Stimulated activated CD4-positive, alpha-beta T cell treated with anti-CD3 and anti-CD28 coated beads, Interleukin-4, amount 100 ng/mL, for 4 hours (primary cell): ENCODE measurements at places on chromosomes 7 and 10.

GRCh38 chr10:124614003-124614659, 130.0 kb downstream of the FAM53B start:
- peak; percentile 17 for DNase-seq

DNA sequence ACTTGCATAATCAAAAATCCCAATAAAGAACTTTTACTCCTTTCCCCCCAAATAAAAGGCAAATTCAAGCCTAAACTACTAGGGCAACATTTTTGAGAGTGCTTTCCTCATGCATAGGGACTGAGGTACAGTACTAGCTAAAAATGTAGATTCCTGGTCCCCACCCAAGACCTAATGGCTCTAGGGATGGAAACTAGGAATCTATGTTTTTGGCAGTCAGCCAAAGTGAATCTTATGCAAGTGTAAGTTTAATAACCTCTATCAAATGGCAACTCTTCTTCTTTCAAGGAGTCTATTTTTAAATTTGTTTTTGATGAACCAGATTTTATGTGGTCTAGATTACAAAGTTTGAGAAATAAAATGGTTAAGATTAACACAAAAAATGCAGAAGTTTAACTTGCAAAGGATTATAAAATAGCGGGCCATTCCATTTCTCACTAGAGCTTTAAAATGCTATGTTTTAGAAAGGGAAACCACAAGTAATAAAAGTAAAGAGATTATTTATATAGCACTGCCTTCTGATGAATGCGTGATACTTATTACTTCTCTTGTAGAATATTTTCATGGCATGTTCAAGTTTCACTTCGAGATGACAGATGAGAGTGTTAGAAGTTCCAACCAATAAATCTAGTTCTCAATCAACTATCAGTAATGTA, 70.4 kb upstream of the MDFIC start:
- no peak for DNase-seq

DNA sequence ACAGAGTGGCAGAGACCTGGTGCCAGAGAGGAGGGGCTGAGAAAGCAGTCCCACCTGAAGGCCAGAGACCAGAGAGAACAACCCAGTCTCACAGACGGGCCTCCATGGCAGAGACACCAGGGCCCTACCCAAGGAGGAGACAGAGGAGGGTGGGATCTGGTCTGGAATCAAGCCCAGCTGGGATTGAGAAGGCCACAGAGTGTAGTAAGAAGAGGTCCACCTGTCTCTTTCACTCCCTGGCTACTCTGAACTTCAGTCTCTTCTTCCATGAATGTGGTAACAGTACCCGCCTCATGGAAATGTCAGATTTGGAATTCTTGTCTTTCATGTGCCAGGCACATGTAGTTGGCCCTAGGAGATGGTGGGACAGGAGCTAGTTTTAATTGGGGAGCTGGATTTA, 55.6 kb downstream of the CLIP2 start:
- DNase-seq = no peak

- no peak for DNase-seq
Observed at GRCh38 chr10:97683556-97684367, 3.3 kb downstream of the AVPI1 start.

- peak; percentile 75 for DNase-seq
Observed at GRCh38 chr7:1940402-1940786, 270.3 kb downstream of the ELFN1 start.

- DNase-seq = no peak
Observed at GRCh38 chr10:34644224-34644623, 170.9 kb downstream of the PARD3 start.
